Activated T-helper 1 cell treated with anti-CD3 and anti-CD28 coated beads, Interleukin-2, amount 50 U/mL, for 16 hours (primary cell): ENCODE measurements at places on chromosomes 1 and 21.

GRCh38 chr1:119673171-119673940, 25.3 kb upstream of the ZNF697 start:
- no peak for DNase-seq

DNA sequence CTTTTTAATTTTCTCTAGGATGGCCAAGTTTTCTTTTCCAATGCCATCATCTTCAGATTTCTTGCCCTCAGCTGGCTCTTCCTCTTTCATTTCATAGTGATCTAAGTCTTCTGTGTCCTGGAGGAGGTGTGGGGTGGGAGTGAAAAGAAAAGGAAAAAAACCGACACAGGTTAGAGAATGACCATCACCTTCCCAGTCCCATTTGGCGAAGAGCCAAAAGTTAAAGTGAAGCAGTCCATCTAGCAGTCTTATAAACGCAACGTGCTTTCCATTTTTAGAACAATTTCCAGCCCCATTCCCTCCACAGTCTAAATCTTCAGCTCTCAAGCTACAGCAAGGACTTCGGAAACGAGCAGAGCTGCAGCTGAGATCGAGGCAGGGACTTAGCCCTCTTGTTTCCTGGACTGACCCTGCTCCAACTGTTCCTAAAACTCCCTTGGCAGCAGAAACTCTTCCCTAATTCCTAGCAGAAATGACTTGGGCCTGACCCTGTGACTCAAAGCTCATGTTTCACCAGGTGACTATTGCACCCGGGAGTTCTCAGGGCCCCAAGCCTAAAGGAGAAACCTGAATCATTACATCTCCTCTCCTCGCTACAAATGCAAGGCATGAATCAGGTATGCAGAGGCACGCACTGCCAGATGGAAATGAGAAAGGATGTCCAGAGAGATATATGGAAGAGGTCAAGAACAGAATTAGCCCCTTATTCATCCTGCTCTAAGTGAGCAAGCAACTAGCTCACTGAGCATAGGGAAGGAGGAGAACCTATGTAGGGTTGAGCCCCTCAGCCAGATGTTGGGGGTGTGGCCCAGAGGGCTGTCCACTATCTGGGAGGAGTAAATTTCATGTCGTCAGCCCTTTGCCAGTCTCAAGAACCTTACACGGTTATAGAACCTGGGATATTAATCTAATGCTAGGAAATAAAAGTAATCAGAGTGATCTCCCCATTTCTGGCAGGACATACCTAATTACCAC, 5.1 kb downstream of the UBE2Q1 start:
- no peak for DNase-seq

- DNase-seq, result no peak
These were observed 2.9 kb upstream of the SEMA4A start for GRCh38 chr1:156150333-156151011.

GRCh38 chr1:161082483-161082882, 6.9 kb downstream of the NECTIN4 start:
- no peak for DNase-seq

DNA sequence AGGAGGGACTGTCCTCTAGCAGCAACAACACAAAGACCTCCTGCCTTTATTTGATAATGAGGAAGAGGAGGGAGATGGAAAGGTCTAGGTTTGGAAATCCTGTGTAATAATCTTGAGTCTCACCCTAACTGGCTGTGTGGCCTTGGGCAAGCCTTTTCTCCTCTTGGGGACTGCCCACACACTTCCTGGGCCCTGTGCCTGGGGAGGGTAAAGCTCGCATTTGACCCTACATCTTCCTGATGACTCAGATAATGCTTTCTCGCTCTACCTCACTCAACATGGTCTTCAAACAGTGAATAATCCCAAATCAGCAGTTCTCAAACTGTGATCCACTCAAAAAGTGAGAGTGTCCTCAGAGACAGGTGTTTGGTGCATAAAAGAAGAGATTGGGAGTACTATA, 81.2 kb downstream of the VWA5B1 start:
- no peak for DNase-seq

GRCh38 chr1:246969621-246970020, 37.9 kb upstream of the AHCTF1 start:
- no peak for DNase-seq

DNA sequence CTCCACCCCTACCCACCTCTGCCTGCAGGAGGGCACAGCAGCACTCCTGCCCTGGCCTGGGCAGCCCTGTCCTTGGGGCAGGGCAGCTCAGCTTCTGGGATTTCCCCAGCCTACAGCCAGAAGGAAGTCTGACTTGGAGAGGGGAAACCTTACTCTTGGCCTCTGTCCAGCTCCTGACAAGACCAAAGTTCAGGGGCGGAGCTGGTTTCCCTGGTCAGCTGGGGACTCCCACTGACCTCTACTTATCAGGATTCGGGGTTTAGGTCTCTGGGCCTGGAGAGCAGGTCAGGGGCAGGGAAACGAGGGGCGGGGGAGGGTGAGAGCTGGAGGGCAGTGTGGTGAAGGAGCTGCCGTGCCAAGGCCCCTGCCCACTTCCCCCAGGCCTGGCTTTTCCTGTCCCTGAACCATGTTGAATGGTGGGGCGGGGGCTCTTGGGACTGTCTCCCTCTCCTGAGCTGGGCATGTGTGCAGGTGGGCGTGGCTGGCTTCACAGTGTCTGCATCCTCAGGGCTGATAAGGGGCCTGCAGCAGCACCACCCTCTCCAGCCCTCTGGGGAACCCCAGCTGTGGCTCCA, 16.8 kb upstream of the ETV3 start:
- no peak for DNase-seq

DNA sequence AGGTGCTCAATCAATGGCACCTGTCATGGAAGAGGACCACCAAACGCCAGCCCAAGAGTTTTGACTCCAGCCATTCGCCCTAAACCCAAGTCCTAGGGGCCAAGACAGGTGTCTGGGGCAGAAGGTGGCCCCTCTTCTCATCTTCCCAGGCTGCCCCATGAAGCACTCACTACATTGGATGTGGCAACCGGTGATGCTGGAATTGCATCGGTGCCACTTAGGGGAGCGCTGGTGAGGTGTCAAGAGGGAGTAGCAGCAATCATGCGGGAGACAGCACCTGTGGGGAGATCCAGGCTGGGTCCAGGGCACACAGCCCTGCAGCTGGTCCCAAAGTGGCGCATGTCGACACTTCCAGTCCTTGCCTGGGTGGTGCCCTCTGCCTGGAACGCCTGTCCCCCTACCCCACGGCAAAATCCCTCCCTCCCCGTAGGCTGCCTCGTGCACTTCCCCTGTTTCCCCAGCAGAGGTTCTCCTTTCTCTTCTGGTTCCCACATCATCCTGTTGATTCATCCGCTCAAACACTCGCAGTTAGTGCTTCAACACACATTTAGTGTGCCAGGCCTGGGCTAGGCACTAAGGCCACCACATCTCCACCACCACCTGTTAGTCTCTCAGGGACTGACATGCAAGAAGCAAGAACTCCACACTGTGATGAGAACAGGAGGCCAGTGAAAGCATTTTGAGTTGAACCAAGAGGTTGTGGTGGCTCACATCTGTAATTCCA, 18.5 kb downstream of the PLA2G2D start:
- DNase-seq, result no peak

DNA sequence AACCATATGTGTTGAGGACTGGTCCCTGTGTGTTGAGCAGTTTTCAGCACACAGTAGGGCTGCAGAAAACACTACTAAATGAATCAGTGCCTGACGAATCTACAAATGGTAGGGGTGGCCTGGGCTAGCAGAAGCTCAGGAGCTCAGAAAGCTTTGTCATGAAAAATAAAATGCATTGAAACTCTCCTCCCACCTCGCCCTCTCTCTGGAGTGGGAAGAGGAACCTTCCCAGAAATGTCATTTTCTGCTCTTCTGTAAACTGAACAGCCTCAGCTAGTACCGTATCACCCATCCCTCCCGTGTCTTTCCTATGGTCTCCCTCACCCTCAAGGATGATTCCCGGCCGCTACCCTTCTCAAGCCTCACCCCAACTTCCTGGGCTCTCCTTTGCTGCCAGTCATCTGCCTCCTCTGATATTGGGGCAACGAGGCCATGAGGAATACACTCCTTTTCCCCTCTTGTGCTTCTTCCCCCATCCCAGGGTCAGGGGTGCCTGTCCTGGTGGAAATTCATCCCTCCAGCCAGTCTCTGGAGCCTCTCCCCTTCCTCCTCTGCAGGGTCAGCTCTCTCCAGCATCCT, 734.5 kb downstream of the PTPRU start:
- DNase-seq, result no peak

- no peak for DNase-seq
These were observed 7.4 kb upstream of the MPL start for GRCh38 chr1:43329995-43330751.

- no peak for DNase-seq
These were observed 803.8 kb downstream of the ADGRL2 start for GRCh38 chr1:82604524-82604923.

- DNase-seq, result no peak
These were observed 20.3 kb upstream of the MPZL1 start for GRCh38 chr1:167701510-167701909.

GRCh38 chr1:69777423-69777822, 209.7 kb downstream of the LRRC7 start:
- DNase-seq, result no peak

DNA sequence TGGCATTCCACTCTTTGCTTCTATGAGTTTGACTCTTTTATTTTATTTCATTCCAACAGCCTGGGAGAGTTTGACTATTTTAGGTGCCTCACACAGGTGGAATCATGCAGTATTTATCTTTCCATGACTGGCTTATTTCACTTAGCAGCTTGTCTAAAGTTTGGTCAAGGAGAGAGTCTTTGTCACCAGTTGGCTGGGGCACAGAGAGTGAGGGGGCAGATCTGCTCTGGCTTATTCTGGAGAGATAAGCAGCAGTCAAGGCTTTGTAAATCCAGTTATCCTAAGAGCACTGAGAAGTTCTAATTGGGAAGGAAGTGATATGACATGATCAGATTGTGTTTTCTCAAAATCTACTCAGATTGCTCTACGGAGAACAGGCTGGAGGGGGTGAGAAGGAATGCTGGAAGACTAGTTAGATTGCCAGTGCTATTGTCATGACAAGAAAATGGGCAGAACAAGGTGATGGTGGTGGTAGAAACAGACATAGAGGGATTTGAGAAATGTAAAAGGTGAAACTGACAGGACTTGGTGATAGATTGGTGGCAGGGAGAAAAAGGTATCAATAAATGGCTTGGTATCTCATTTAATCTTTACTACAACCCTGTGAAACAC, 12.1 kb upstream of the CTTNBP2NL start:
- no peak for DNase-seq

- DNase-seq, result no peak
These were observed 76.4 kb upstream of the IFFO2 start for GRCh38 chr1:19032701-19033514.

DNA sequence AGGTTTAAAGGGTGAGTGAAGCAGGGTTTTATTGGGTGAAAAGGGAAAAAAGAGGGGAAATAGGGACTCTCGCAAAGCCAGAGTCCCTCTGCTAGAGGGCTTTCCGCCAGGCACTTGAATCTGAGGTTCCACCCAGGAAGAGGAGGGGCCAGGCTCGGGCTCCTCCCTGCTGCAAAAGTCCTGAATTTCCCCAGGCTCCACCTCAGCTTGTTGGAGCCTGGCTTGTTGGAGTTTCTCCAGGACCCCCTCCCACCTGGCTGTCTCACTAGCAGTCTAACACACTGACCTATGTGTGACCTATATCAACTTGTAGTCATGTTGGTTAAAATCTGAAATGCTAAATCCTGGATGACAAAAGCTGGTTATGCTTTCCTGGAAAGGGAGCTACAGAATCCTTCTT, 25.5 kb downstream of the GBP2 start:
- DNase-seq, result no peak

- DNase-seq, result no peak
These were observed 154.6 kb downstream of the SLC30A10 start for GRCh38 chr1:219773775-219774174.

DNA sequence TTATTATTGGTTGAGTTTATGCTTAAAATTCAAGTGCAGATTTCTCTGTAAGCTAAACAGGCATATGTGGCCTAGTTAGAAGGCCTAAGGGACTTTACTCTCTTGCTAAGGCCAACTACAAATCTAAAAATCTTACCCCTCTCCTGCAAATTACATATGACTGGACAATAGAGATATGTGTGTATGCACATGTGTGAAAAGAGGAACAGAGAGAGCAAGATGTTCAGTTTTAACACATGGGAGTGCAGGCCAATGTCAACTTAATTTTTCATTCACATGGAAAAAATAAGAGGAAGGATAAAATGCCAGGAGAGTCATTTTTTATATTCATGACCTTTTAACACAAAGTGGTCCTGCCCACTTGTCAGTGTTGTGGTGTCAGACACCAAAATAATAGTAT, 8.5 kb downstream of the OR10K2 start:
- no peak for DNase-seq

GRCh38 chr1:236608930-236609726, 4.8 kb upstream of the HEATR1 start:
- DNase-seq, result no peak

GRCh38 chr1:191261111-191261510, 783.4 kb upstream of the BRINP3 start:
- DNase-seq, result no peak

DNA sequence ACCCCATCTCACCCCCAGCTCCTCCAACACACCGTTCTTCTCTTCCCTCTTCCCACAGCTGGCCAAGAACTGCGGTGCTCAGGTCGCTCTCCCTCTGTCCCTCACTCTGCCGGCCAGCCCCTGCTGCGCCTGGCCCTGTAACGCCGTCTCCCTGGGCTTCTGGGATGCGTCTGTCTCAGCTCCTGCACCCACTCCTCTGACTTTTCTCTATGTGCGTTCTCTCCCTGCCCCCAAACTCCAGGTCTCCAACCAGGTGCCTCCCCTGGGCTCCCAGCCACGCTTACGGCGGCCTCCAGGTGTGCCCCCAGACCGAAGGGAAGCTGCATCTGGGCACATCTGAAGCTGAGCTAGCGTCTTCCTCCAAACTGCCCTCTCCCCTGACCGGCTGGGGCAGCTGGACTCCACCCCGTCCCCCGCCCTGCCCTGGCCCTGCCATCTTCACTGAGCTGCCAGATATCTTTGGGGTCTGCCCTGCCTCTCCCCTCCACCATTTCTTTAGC, 2.6 kb downstream of the KRTAP10-12 start:
- no peak for DNase-seq

- no peak for DNase-seq
These were observed 34.0 kb downstream of the OPRD1 start for GRCh38 chr1:28845786-28846543.

DNA sequence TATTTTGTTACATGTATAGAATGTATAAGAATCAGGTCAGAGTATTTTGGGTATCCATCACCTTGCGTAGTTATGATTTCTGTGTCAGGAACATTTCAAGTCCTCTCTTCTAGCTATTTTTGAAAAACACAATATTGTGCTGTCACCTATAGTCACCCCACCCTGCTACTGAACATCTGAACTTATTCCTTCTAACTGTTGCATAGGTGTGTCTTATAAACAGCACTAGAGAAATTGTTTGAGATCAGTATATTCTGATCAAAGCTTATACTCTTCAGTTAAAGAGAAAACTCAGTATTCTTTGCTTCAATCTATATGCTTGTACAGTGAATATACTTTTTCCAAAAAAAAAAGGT, 96.0 kb downstream of the ASH1L start:
- no peak for DNase-seq

GRCh38 chr1:114258074-114258473, 104.4 kb upstream of the SYT6 start:
- DNase-seq, result no peak

GRCh38 chr1:171032822-171033702, 57.6 kb upstream of the FMO3 start:
- DNase-seq, result no peak
